GM12864 (cell line): ENCODE measurements at places on chromosomes 11 and 22.

- no peak for DNase-seq
Measured at GRCh38 chr11:118565051-118565450, 680 bp downstream of the IFT46 start.

DNA sequence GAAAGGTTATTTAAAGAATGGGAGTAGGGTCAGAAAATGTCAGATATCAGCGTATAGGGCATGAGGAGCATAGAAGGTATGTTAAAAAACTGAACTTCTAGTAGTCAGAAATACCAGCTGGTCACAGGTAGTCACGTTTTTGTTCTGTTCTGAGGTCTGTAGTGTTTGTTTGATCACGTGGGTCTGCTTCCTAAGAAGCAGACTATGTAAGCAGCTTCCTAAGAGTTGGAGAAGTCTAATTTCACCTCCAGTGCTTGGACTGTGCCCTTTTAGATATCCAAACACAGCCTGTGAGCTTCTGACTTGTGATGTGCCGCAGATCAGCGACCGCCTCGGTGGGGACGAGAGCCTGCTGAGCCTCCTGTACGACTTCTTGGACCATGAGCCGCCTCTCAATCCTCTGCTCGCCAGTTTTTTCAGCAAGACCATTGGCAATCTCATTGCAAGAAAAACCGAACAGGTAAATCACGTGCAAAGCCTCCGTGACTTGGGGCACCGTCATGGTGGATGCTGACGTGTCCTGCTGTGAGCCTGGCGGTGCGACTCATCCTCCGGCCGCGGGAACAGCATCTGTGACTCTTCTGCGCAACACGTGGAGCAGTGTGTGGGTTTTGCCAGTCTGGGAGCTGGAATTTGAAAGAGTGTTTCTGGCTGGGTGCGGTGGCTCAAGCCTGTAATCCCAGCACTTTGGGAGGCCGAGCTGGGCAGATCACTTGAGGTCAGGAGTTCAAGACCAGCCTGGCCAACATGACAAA is 63.5 kb downstream of the PPP6R2 start:
- no peak for DNase-seq

DNA sequence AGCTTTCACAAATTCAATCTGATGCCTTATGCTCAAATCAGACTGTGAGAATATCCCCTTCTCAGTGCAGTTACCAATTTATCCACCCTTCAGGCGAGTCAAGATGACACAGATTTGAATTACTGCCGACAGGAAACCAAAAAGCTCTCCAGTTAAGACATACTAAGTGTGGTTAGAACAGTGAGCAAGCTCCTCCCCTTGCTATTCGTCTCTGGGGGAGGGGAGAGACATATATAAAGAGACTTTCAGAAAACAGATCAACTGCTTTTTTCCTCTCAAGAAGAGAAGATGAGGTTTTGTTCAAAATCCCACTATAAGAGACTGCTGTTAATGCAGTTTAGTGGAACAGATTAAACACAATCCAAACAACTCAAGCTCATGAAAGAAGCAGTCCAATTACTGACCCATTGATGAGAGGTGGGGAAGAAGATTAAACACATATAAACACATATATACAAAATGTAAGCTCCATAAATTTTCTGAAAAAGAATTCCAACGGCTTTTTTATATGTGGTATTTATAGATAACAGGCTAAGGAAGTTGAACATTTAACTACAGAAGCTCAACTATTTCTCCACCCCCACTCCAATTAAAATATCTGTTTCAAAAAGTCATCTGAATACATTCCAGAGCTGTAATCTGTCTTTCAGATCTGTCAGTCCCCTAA is 102.7 kb downstream of the MRTFA start:
- DNase-seq: peak; percentile 78

DNA sequence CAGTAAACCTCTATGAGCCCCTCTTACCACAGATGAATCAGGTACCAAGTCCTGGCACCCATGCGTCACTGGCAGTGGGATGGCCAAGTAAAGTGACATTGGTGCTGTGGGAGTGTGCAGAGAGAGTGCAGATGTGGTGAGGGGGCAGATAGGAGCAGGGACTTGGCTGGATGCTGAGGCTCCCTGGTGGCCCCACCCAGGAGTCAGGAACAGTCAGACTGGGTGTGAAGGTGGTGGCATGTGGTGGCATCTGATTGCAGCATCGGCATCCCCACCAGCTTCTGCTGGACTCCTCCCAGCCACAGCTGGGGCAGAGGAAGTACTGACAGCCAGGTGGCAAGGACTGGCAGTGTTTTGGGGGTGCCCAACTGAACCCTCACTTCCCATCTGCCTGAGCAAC is 11.4 kb downstream of the DGAT2 start:
- DNase-seq: no peak

- DNase-seq: no peak
Measured at GRCh38 chr11:70311616-70312015, 41.1 kb downstream of the PPFIA1 start.

GRCh38 chr11:19378814-19379213 is 138.1 kb upstream of the E2F8 start:
- no peak for DNase-seq

DNA sequence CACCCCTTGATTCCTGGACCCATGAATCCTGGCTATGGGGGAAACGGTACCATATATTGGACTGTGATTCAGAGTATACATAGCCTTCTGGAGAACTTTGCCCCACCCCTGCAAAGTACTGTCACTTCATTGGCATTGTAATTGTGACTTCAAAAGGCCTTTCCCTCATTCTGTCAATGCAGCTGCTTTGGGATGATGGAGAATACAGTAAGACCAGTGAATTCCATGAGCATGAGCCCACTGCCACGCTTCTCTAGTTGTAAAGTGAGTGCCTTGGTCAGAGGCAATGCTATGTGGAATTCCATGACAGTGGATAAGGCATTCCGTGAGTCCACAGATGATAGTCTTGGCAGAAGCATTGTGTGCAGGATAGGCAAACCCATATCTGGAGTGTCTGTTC is 25.7 kb upstream of the MSANTD2 start:
- DNase-seq: no peak
